SJSA1 (cell line): ENCODE measurements at places on chromosomes 1 and 21.
A peak's percentile ranks its signal among the peaks of the same experiment; 100 is the strongest.

GRCh38 chr1:230464671-230465070, 38.5 kb upstream of the PGBD5 start:
- DNase-seq: no peak

- DNase-seq: no peak
Measured at GRCh38 chr1:205700865-205701401, 20.6 kb upstream of the SLC45A3 start.

DNA sequence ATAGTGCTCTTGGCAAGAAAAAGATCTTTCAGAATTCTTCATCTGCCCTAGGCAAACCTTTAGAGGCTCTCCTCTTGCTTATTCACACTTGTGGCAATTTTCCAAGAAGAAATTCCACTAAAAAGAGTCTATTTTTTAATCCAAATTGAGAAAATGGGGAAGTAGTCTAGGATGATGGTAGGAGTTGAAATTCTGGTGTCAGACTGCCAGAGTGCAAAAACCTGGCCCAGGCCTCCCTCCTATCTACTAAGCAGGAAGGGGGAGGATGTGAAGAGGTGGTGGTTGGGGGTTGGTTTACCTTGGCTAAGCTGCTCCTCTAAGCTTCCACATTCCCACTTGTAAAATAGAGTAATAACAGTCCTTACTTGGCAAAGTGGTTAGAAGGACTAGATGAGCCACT, 120.6 kb upstream of the KCNJ15 start:
- no peak for DNase-seq

DNA sequence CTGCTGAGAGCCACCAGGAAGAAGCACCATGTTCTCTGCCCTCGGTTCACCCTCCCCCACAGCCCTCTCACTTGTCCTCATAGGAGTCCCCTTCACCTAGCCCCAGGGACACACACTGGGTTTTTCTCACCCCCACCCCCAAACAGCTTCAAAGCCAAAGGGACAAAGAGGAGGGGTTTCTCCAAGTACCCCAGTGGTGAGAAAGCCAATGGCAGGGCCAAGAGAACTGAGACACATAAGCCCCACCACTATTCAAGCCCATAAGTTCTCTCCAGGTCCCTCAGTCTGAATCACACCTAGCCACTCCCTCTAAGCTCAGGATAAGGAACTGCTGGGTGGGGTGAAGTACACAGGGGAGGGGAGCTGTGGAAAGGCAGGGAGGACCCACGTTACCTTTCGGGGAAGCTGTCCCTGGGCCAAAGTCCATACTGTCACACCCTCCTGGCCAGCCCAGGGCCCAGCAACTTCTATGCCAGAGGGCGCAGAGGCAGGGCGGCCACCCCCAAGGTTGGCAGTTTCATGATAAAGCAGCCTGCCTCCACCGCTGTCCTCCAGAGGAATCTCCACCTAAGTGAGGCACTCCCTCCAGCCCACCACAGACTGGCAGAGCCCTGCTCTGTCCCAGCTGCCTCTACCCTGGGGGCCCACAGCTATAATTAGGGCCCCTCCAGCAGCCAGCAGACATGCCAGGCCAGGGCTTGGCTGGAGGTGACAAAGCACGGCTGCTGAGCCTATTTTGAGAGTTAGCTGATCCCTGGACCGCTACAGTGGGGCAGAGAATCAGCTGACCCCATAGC, 39.0 kb upstream of the PPP1R15B start:
- no peak for DNase-seq

DNA sequence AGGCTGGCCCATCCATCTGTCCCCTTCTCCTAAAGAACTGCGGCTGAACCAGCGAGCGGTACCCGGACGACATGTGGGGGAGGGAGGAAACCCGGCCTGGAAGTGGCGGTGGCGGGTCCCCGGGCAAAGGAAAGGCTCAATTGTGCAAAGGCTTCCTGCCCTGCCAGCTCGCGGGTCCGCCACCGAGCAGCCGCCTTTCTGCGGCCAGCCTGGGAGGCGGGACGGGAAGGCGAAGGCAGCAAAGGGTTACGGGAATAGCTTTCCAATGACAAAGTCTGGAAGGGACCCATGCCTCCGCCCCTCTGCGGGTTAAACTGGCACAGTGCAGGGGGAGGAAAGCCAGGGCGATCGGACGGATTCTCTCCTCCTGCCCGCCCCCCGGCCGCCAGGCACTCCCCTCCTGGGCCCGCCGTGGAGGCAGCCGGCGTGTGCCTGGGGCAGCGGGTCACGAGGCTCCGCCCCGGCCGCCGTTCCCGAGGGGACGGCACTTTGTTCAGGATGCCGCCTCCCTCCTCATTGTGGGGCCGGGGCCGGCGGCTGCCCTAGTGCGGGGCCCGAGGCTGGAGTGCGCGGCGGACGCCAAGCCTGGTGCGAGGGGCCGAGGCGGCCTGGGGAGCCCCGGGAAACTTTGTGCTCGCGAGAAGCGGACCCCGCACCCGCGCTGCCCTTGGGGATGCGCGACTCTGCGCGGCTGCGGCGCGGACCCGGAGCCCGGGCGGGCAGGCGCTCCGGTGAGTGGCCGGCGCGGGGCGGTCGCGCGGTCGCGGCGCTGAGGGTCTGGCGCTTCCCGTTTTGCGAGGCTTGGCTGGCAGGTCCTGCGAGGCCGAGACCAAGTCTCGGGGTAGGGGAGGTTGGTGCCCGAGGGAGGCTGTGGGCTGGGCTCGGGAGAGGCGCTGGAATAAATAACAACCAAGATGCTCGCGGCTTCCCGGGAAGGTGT, at the start of gene NAV1:
NAV1 (plus strand) TSS at position 516 of the 940 bp plus-strand sequence. CDS start 83,758 bp downstream, outside the sequence.
- peak; percentile 93 for DNase-seq

DNA sequence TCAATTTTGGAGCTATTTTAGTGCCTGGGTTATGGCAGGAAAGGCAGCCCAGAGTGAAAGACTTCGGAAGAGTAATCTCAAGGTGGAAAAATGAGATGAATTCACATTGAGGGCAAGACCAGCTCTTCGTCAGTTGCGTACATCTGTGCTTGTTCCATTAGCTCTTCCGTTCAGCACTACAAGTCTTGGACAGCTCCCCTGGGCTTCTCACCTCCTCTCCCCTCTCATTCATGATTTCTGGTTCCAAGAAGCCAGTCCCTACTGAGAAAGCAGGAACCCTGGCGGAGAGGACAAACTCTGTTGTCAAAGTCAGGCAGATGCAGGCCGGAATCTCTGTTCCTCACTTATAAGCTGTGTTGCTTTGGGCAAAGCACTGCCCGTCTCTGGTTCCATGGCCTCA, 76.5 kb downstream of the ACTL8 start:
- no peak for DNase-seq

- DNase-seq: no peak
Measured at GRCh38 chr1:228120857-228121489, 11.9 kb upstream of the MRPL55 start.

DNA sequence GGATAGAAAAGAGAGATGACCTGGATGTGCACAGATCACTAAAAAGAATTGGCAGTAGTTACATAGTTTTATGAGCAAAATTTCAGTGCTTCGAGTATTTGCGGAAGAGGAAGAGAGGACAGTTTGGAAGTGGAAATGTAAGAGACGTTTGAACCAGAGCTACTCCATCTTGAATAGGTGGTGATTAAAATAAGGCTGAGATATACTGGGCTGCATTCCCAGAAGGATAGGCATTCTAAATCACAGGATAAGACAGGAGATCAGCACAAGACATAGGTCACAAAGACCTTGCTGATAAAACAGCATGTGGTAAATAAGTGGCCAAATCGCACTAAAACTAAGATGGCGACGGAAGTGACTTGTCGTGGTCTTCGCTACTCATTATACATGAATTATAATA, 453.3 kb downstream of the COL11A1 start:
- no peak for DNase-seq

DNA sequence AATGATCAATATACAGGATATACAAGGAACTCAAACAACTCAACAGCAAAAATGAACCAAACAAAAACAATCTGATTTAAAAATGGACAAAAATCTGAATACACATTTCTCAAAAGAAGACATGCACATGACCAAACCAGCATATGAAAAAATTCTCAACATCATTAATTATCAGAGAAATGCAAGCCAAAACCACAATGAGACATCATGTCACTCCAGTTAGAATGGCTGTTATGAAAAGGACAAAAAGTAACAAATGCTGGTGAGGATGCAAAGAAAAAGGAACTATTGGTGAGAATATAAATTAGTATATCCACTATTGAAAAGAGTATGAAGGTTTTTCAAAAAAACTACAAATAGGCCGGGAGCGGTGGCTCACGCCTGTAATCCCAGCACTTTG, 42.0 kb downstream of the FCRL3 start:
- no peak for DNase-seq

GRCh38 chr1:100404821-100405220, 52.5 kb downstream of the CDC14A start:
- no peak for DNase-seq

DNA sequence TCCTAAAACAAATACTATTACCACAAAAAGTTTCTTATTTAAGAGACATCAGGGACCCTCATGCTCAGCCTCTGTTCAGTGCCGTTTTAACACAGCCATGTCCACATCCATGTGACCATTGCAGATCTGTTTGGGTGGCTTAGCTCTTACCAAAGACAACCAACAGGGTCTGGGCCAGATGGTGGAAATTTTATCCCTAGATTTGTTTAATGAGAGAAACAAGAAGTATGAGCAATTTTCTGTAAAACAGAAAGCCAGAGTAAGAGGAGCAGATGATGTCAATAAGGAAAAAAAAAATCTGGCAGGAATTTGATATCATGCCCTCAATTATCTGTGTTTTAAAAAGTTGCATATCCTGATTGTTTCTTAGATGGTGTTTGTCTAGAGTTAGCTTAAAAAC, 299.9 kb downstream of the TM2D1 start:
- DNase-seq: no peak

DNA sequence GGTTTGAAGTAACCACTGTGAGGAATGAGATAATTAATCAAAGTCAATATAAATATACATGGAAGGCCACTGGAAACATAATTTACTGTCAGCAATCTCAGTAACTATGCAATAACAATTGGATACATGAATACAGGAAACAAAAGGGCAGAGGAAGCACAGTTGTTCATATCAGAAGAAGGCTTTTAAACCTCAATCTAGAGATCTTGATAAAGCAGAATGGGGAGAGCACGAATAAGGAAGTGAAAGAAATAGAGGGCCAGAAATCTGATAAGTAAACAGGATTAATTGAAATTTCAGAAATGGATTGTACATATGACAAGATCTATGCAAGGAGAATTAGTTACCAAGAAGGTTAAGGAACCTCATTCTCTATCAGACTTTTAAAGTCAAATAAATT, 93.0 kb downstream of the EVI5 start:
- DNase-seq: no peak
